CD4-positive, alpha-beta T cell (primary cell): ENCODE measurements at places on chromosomes 11 and 22.

GRCh38 chr11:6546735-6547134, 49.7 kb downstream of the DNHD1 start:
- H3K4me3 ChIP-seq: no peak overlapping the region
- peaks cover 21% of the 10 kb centered on the region for H3K36me3 ChIP-seq
- no peak overlapping the region for H3K27ac ChIP-seq
- peaks cover 12% of the 10 kb centered on the region for H3K4me1 ChIP-seq
- DNase-seq: no peak

DNA sequence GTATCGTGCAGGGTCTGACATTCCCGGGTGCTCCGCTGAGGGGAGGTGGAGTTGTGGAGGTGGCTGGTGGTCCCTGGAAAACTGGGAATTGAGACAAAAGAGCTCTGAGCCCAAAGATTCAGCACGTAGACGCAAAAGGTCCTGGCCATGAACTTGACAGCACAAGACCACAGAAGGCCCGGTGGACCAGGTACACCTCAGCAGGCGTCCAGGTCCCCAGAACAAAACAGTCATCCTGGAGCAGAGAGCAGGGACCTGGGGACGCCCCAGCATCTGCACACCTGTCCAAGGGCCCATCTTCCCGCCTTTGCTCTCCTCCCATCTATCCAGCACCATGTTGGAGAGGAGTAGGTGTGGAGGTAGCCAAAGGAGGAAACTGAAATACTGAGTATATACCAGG, 13.8 kb upstream of the MB start:
- DNase-seq: no peak
- H3K4me1 ChIP-seq: peaks cover 25% of the 10 kb centered on the region
- no peaks in the 10 kb centered on the region for H3K36me3 ChIP-seq
- no peaks in the 10 kb centered on the region for H3K27me3 ChIP-seq
- H3K4me3 ChIP-seq: no peak overlapping the region

DNA sequence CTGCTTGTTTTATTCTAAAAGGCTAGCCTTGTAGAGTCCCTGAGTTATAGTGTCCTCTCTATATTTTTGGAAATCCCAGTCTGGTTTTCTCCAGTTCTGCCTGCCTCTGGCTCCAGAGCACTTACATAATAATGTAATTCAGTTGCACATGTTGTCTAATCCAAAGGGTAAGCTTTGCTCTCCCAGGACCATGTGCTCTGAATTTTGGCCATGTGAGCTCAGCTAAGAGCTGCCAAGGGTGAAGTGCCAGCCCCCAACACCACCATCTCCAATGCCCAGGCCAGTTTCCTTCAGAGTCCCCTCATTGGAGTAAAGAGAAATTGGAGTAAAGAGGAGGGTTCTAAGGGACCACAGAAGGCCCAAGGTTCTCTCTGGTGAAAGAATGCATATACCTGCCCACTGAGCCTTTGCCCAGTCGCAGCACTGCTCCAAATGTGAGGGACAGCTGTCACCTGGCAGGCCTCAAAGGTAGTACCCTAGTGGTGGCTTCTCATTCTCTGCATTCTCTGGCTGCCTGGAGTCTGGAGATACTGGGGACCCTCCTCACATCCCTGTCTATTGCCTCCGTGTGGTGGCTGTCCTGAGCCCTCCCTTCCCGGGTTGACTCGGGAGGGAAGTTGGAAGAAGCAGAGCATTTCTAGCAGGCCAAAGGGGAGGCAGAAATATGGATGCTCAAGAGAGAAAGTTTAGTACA, 4.9 kb downstream of the CRY2 start:
- DNase-seq: no peak
- H3K4me3 ChIP-seq: no peak overlapping the region
- H3K27me3 ChIP-seq: no peaks in the 10 kb centered on the region
- peaks cover 32% of the 10 kb centered on the region for H3K36me3 ChIP-seq
- no peak overlapping the region for H3K27ac ChIP-seq

DNA sequence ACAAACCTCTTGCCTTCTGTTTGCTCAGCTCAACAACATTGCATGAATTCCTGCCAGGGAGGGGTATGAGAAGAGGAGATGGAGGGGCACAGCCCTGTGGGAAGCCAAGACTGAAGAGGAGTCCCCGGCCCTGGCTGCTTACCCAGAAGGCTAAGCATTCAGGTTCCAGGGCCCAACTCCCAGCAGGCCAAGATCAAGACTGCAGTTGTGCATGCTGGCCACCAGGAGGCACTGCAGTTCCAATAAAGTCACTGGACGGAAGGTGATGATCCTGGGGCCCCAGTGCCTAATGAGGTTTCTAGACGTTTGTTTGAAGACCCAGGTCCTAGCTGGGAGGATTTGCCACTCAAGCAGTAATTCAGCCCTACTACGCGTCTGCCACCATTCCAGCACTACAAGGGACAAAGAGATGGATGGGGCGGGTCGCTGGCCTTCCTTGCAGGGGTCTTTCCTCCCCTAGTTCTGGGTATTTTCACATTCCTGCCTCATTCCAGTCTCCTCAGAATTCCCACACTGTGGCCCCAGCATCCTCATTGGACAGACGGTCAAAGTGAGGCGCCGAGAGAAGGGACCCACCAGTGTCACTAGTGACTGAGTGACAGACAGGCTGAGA, 23.6 kb downstream of the ALX4 start:
- H3K36me3 ChIP-seq: no peaks in the 10 kb centered on the region
- H3K27ac ChIP-seq: no peak overlapping the region
- H3K4me1 ChIP-seq: no peaks in the 10 kb centered on the region
- DNase-seq: peak; percentile 38
- no peak overlapping the region for H3K4me3 ChIP-seq
- no peaks in the 10 kb centered on the region for H3K27me3 ChIP-seq

DNA sequence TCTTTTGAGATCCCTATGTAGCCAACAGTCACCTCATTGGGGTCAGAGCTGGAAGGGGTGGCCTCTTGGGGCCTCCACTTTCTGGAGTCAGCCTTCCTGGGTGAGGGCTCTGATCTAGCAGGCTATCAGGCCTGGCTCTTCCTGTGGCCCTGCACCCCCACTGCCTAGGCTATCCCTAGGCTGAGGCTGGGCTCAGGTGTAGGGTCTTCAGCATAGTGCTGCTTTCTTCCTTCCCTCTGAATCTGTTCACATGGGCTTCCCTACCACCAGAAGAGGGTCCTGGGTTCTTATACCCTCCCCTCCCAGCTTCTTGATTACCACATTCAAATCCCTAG, 456 bp upstream of the SPI1 start:
- DNase-seq: no peak
- H3K27me3 ChIP-seq: no peaks in the 10 kb centered on the region
- H3K4me3 ChIP-seq: no peak overlapping the region
- no peaks in the 10 kb centered on the region for H3K36me3 ChIP-seq
- peaks cover 10% of the 10 kb centered on the region for H3K4me1 ChIP-seq
- H3K27ac ChIP-seq: no peak overlapping the region

- no peak for DNase-seq
- no peaks in the 10 kb centered on the region for H3K36me3 ChIP-seq
- H3K4me1 ChIP-seq: no peaks in the 10 kb centered on the region
- no peaks in the 10 kb centered on the region for H3K27me3 ChIP-seq
- H3K4me3 ChIP-seq: no peak overlapping the region
Measured at GRCh38 chr11:111097191-111097590, 148.3 kb upstream of the POU2AF2 start.

DNA sequence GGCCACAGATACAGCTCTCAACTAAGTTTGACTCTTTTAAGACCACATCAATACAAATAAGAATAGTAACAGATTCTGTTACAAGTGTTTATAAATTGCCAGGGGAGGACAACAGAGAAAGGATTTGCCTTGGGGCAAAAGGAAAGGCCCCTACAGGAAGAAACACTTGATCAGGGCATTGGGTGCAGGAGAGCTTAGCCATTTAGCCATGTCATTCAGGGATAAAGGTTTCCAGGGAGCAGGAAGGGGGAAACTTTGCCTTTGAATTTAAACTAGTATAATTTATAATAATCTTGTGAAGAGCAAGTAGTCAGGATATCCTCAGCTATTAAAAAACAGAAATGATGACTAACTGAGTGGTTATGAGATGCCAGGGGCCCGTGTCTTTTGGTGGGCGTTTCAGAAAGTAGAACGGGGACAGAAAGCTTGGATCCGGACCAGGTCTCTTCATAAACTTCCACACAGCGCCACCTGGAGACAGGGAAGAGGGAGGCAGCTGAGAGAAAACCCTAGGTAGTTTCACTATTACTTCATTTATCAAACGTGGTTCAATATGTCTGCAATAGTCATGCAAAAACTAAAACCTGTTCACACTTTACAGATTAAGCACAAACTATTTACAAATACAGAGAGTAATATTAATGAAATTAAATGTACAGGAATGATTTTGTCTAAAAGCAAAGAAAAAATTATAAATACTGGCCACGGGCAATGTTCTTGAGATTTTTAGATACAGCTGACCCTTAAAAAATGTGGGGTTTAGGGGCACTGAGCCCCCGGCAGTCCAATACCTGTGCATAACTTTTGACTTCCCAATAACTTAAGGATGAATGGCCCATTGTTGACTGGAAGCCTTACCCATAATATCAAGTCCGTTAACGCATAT, 11.0 kb upstream of the SLC5A4 start:
- H3K4me1 ChIP-seq: peaks cover 4% of the 10 kb centered on the region
- H3K27ac ChIP-seq: no peak overlapping the region
- H3K4me3 ChIP-seq: no peak overlapping the region
- H3K36me3 ChIP-seq: no peaks in the 10 kb centered on the region

DNA sequence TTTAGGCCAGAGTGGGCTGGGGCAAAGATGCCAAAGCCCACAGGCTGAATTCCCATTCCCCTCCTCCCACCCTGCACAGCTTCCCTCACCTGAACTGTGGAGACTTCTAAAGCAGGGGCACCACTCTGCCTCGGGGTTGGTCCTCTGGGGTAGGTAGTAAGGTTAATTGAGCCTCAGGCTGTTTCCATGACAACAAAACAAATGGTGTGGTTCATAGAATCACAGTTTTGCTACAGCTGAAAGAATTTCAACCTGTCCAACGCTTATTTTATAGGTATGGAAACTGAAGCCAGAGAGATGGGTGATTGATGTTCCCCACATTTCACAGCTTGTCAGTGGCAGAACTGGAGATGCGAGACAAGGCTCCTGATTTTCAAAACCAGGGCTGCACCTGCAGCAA, 109.5 kb downstream of the SNX19 start:
- H3K36me3 ChIP-seq: no peaks in the 10 kb centered on the region
- no peak overlapping the region for H3K27ac ChIP-seq
- peaks cover 4% of the 10 kb centered on the region for H3K27me3 ChIP-seq
- H3K4me1 ChIP-seq: no peaks in the 10 kb centered on the region

- no peak overlapping the region for H3K4me3 ChIP-seq
- H3K36me3 ChIP-seq: no peaks in the 10 kb centered on the region
- peaks cover 50% of the 10 kb centered on the region for H3K4me1 ChIP-seq
- H3K27me3 ChIP-seq: no peaks in the 10 kb centered on the region
- DNase-seq: peak; percentile 35
Measured at GRCh38 chr11:3907590-3907989, 52.1 kb downstream of the STIM1 start.

DNA sequence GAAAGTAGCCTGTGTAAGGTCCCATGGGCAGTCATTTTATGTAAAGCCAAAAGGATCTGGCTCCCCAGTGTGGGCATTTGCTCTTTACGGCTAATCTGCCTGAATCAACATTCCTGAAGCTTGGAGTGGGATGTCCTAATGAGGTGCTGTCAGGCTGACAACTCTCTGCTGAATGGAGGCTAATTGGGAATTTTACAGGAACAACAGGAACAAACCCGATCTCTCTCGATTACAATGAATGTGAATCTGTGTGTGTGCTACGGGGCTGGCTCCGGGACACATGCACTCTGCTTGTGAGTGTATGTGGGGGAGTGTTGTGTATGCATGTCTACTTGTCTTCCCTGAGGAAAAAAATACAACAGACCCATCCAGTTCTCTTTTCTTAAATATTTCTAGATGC, 415.2 kb downstream of the TENM4 start:
- H3K27me3 ChIP-seq: peaks cover 4% of the 10 kb centered on the region
- no peak for DNase-seq
- H3K4me3 ChIP-seq: no peak overlapping the region
- H3K27ac ChIP-seq: no peak overlapping the region
- no peaks in the 10 kb centered on the region for H3K36me3 ChIP-seq
- no peaks in the 10 kb centered on the region for H3K4me1 ChIP-seq

DNA sequence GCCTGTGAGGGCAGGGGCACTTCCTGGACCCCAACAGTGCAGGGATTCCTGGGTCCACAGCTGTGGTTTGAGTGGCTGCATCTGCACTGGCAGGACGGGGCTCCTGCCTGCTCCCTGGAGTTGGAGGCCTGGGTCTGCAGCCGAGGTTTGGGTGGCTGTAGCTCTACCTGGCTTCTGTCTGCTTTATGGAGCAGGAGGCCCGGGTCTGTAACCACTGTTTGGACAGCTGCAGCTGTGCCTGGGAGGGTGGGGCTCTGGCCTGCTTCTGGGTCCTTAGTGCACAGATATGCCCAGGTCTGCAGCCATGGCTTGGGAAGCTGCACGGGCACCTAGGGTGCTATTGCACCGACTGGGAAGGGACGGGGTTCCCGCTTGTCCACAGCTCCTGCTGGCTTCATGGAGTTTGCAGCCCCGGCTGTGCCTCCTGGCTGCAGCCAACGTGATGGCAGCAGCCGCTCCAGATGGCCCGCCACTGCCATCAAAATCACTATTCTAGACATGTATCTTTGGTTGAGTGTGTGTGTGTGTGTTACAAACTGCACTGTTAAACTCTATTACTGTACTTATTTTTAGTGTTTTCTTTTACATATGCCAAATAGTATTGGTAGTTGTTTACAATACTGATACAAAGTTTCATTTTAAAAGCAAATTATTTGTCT, 412.3 kb upstream of the KIRREL3 start:
- H3K27ac ChIP-seq: no peak overlapping the region
- no peak for DNase-seq
- no peaks in the 10 kb centered on the region for H3K27me3 ChIP-seq
- no peaks in the 10 kb centered on the region for H3K36me3 ChIP-seq
- no peak overlapping the region for H3K4me3 ChIP-seq

GRCh38 chr11:68632802-68633201, 51.5 kb upstream of the GAL start:
- no peaks in the 10 kb centered on the region for H3K36me3 ChIP-seq
- H3K4me1 ChIP-seq: no peaks in the 10 kb centered on the region
- no peak overlapping the region for H3K4me3 ChIP-seq
- no peaks in the 10 kb centered on the region for H3K27me3 ChIP-seq
- H3K27ac ChIP-seq: no peak overlapping the region

DNA sequence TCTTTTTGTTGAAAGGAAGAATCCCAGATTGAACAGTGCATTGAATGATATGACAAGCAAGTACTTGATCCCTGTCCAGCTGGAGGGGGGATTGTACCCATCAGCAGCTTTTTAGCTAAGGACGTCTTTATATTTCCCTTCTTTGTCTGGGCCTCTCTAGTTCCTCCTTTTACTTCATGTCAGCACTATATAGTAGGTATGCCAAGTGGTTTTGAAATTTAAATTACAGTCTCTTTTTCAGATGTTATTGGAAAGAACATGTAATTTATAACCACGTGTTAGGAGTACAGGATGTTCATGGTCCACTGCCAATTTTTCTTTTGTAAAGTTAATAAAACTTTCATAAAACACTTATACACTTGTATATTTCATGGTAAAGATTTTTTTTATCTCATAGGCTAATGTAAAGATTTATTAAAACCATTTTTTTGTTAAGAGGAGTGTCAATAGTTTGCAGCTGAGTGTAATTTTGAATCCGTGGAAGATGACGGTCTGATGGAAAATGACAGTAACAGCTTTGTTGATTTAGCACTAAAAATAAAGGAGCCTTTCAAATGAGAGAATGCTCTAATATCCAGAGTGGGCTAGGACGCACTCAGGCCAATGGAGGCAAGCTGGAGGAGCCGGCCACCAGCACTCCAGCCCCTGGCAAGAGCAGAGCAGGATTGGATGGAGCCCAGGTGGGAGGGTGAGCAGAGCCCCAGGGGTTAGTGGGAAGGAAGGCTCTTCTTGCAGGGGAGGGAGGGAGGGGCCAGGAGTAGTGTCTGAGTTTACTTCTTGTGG, 488.3 kb downstream of the INSC start:
- H3K36me3 ChIP-seq: no peaks in the 10 kb centered on the region
- H3K27me3 ChIP-seq: no peaks in the 10 kb centered on the region
- no peak overlapping the region for H3K4me3 ChIP-seq
- DNase-seq: no peak
- no peak overlapping the region for H3K27ac ChIP-seq
- H3K4me1 ChIP-seq: no peaks in the 10 kb centered on the region
